ENCODE measurements at places on chromosomes 7 and 10.

DNA sequence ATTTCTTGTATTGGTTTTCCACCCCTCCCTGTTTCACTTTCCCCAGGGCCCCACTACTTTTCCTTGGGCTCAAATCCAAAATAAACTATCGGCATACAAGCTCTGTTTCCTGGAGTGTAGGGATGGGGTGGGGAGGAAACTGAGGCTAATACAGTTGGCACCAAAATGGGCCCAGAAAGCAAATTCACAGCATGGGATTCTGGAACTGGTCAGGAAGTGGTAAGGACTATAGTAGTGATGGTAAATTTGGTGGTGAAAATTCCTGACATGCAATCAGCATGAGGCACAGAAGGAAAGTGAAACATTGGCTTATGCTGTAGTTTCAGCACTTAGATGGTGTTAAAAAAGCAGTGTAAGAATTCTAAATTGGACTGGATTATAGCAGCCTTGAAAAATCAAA, 8.7 kb upstream of the SAMD9L start:
- no peak for DNase-seq

DNA sequence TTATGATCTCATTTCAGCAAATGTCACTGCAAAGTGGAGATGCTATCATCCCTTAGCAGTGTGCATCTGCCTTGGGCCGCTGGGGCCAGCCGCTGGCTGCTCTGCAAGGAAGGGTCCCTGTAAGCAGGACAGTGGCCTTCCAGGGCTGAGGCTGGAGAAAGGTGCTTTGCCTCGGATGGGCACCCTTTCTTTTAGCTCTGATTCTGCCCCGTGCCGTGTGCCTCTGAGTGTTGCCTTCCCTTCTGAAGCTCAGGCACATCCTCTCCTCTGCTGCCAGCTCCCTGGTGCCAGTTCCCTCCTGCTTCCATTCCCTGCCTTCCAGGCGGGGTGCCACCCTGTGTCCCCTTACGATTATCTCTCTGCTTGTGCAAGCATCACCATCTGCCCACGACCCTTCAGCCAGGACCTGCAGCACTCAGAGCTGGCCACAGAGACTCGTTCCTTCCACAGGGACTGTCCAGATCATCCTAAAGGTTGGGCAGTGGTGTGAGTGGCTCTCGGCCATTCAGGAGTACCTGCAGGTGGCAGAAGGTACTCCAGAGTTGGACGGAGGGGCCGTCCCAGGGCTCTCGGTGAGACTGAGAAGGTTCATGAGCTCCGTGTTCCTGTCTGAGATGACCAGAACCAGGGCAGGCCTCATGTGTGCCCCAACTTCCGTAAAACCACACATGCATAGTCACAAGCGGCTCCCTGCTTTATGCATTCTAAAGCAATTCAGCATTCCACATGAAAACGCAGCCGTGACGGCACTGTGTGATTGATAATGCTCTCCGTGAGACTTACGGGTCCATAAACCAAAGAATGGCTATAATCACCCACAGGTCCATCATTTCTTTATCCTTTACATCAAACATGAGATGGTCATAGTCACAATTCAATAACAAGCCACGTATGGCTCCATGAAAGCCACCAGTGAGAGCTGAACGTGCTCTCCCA, 371.4 kb downstream of the DNAJB6 start:
- no peak for DNase-seq

- no peak for DNase-seq
These were observed 4.4 kb downstream of the SPRN start for GRCh38 chr10:133420028-133420427.

DNA sequence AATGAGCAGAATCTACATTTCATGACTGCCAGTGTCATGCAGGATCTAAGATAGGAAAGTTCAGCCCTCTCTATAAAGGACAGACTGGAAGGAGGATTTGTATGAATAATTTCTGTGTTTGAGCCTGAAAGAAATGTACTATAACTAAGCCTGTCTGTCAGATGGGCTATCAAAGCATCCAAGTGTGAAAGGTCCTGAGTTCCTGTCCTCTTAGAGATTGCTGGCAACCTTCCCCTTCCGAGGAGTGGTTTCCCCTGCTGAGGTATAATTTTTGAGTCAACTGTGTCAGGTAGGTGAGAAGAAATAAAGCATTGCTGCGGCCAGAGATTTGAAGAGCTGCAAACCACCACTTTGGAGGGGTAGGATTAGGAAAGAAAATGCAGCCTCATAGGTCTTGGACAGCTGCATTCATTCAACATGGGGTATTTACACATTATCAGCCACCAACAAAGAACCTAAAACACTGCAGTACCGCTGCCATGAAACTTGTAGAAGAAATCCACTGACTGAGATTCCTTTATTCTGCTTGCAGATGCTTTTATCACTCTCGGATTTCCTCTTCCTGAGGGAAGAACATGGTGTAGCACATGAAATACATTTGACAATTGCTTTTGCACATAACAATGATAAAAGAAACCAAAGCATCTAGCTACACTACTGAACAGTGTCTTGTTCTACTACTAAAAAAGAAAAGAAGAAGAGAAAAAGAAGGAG, 189.1 kb downstream of the DGKI start:
- no peak for DNase-seq

DNA sequence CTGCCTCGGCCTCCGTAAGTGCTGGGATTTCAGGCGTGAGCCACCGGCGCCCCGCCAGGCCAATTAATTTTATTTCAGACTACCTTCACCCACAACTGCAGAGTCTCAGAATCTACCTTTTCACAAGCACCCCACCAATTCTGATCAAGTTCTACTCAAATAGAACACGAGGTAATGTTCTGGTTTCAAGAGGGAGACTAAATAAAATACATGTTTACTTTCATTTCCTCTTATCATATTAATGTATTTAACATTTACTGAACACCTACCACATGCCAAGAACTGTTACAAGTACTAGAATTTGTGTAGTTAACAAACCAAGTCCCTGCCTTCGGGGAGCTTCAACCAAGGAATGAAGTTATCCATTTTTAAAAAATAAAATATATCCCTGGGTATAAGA, 25.5 kb upstream of the RGS10 start:
- DNase-seq, result no peak

- no peak for DNase-seq
These were observed 285.2 kb downstream of the USP6NL start for GRCh38 chr10:11326241-11326640.

DNA sequence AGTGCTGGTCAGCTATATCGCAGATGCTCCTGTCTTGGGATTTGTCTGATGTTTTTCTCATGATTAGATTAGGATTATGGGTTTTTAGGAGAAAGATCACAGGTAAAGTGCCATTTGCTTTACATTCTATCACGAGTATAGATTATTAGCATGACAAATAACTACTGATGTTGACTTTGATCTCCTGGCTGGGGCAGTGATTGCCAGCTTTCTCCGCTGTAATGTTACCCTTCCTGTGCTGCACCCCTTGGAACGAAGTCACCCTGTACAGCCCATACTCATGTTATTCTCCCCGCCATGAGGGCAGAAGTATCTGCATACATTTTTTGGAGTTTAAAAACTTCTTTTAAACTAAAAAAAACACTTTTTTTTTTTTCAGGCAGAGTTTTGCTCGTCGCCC, 10.8 kb upstream of the CLDN4 start:
- no peak for DNase-seq

DNA sequence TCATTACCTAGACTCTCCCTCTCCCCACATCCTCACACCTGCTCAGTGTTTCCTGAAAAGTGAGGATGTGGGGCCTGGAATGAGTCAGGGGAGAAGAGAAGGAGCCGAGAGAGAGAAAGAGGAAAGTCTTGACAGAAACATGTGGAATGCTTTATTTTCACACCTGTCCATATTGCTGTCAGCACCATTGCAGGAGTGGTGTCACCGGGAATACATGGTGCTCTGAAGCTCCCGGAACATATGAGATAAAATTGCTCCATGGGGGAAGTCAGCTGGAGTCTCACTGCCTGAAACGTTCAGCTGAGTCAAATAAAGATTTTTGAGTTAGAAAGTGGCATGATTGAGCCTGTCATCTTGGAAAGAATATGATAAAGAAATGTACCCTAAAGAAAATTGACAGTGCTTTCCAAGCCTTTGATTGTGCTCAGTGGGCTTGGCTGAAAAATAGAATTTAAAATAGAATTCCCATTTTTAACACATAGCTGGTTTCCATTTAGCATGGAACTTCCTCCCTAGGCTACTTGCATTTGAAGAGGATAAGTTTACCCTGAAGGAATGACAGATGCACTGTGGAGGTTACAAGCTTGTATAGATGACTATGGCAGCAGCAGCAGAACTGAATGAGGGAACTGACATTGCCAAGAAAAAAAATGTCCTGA, 182.4 kb downstream of the PCLO start:
- no peak for DNase-seq
